ENCODE measurements at places on chromosomes 12 and 14.

DNA sequence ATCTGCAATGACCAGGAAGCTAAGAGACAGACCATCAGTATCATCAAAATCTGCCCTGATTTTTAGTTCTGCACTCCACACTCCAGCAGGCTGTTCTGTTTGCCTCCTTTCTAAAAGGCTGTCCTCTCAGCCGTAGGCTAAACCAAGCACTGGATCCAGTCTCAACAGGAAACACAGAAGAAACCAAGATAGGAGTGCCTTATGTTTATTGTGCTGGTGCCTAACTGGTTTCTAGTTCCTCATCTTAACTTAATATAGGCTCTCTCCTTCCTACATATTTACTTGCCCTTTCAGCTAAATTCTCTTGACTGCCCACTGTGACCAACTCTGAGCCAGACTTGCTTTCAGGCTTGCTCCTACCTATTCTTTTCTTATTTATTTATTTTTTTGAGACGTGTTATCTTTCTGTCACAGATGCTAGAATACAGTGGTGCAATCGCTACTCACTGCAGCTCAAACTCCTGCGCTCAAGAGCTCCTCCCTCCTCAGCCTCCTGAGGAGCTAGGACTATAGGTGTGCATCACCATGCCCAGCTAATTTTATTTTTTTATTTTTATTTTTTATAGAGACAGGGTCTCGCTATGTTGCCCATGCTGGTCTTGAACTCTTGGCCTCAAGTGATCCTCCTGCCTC, 30.8 kb downstream of the GALNT4 start:
- no peak for DNase-seq

GRCh38 chr14:102390064-102390855, 27.5 kb downstream of the TECPR2 start:
- DNase-seq = no peak

- DNase-seq = no peak
These were observed 153.8 kb downstream of the LRIG3 start for GRCh38 chr12:58766513-58766870.

- DNase-seq = no peak
These were observed 9.2 kb downstream of the ASCL4 start for GRCh38 chr12:107783406-107784376.

DNA sequence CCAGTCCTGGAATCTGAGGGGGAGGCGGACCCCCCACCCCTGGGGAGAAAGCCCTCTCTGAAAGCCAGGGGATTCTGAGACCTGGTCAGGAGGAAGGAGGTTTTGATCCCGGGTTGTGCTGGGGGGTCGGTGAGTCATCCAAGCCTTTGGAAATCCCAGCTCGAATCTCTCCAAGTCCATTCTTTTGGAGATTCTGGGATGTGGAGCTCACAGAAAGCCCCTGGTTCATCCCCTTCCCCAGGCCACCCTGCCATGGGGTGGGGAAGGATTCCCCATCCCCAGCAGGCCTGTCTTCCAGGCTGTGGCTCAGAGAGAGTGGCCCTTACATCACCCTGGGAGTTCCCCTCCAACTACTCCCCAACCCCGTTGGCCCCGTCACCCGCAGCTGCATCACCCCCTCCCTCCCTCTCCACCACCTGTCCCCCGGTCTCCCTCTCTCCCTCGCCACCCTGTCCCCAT, 14.3 kb downstream of the EXOC3L4 start:
- no peak for DNase-seq

- DNase-seq = no peak
These were observed 34.8 kb downstream of the HIGD1C start for GRCh38 chr12:50986966-50987737.

DNA sequence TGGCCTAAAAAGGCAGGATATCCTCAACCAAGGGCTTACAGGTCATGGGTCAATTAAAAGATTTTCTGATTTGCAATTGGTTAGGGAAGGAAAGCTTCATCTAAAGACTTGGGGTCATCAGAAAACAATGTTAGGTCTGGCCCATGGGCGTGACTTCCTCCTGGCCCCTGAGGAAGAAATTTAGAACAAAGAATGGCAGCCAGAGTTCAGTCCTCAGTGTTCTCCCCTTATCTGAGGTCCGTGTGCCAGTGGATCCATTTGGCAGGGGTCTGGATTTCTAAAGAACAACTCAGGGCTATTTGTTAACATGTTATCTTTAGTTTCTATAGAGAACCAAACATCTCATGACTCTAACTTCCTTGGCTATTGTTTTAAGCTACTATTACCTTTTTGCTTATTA, 27.8 kb upstream of the NFYB start:
- DNase-seq = no peak

DNA sequence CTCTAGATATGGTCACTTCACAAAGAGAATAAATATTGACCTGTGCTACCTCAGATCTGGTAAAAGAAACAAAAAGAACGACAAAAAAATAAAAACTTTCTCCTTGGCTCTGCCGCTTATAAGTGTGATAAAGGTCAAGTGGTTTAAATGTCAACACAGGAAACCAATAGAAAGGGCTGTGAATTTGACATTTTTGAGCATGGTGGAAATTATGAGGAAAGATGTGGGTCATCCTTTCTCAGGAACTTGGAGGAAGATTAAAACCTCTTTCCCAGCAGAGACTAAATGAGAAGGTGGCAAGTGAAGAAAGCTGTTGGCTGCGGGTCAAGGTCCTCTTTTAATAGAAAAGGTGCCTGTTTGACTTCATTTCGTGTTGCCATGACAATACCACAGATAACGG, 28.2 kb downstream of the TESPA1 start:
- no peak for DNase-seq

GRCh38 chr12:123643911-123644310, 10.3 kb downstream of the GTF2H3 start:
- DNase-seq = no peak

DNA sequence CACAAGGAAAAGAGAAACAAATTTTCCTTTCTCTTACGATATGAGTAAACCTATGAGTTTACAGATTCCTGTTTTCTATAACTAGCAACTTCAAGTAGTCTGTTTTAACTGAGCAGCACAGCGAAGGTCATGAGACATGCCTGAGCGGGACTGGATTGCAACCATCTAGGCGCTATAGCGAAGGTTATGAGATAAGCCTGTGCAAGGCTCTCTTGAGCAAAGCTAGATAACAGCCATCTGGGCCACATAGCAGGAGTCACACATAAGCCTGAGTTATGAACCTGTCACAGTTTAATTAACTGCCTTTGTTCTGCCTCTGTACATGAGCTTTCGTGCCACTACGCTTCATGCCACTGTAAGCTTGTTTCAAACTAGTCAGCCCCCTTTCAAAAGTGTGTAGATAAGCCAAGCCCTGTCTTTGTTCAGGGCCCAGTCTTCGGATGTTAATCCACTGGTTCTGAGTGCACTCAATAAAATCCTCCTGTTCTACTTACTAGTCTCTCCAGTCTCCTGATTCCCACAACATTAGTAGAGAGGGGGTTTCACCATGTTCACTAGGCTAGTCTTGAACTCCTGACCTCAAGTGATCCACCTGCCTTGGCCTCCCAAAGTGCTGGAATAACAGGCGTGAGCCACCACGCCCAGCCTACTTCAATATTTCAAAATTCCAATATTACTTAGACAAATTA, 47.1 kb downstream of the SEC23A start:
- DNase-seq = no peak

DNA sequence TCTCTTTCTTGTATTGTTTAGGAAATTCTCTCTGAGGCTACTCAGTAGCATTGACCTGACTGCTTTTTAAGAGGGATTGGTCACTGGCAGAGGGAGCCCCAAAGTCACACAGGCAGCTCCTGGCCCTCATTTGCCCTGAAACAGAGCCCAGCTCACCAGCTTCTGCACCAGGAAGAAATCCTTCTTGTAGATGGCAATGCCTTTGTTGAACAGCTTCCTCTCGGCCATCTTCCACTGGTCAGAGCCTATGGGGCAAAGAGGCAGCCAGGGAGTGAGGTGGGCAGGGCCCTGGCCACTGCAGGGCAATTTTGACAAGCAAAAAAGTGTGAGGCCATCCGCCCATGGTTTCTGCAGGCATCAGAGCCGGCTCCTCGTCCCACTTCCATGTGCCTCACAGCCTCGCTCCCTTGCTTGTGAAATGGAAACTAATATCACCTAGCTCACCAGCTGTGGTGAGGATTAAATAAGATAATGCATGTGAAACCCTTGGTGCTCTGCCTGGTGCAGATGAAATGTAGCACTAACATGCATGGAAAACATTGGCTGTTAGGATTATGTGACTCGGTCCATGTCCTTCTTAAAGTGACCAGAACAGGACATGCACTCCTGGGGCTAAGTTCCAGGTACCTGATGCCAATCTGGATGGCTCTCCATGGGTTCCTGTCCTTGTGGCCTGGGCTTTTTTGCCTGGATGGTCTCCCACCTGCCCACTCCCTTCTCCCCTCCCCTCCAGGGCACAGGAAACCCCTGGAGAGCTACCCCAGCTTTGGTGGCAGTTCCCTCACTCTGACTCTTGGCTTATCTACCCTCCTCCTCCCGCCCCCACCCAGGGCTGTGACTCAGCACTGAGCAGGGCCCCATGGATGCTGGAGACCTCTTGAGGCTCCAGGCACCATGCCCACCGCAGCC, 11.2 kb upstream of the PNMA1 start:
- no peak for DNase-seq

- no peak for DNase-seq
These were observed 193.9 kb downstream of the RGS6 start for GRCh38 chr14:72126091-72126490.

DNA sequence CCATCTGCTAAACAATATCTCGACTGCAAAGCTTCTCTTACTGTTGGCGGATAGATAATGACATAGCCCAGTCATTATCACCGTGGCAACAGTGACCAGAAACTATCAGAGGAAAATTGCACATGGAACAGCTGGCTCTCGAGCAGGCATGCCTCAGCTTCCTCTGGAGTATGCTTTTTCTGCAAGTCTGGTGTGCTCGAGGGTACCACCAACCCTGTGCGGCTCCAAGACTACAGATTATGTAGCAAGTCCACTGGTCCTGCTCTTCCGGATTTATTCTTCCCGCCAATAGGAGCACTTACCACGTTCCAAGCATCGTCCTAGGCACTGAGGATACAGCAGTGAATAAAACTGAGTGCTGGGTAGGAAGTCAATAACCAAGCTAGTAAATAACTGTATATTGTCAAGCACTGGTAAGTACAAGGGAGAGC, 1.4 kb upstream of the GLRX5 start:
- DNase-seq = peak; percentile 16

DNA sequence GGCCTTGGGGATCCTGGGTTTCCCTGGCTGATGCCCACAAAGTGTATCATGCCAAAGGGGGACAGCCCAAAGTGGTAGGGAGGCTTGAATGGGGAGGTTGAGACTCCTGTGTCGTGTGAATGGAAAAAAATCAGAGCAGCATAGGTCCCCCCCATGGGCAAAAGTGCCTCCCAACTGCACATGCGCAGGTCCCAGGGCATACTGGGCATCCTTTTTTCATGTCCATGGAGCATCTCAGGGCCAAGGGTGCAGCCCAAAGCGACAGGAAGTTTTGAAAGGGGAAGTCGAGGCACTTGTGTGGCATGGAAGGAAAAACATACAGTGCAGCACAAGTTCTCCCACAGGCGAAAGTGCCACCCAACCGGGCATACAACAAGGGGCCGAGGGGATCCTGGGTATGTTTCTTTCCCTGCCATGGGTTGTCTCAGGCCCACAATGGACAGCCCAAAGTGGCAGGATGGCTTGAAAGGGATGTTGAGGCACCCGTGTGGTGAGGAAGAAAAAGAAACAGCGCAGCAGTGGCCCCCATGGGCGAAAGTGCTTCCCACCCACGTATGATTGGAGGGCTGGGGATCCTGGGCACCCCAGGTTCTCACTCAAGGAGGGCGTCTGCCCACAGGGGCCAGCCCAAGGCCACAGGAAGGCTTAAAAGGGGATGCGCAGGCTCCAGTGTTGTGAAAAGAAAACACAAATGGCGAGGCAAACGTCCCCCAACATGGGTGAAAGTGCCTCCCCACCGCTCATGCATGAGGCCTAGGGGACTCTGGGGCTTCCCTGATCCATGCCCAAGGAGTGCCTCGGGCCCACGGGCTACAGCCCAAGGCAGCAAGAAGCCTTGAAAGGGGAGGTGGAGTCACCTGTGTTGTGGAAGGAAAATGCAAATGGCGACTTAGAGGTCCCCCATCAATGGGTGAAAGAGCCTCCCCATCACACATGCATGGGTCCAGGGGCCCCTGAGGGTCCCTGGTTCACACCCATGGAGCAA, 573.7 kb downstream of the ALG10 start:
- no peak for DNase-seq

- DNase-seq = no peak
These were observed 3.5 kb upstream of the HCFC2 start for GRCh38 chr12:104060791-104061190.

DNA sequence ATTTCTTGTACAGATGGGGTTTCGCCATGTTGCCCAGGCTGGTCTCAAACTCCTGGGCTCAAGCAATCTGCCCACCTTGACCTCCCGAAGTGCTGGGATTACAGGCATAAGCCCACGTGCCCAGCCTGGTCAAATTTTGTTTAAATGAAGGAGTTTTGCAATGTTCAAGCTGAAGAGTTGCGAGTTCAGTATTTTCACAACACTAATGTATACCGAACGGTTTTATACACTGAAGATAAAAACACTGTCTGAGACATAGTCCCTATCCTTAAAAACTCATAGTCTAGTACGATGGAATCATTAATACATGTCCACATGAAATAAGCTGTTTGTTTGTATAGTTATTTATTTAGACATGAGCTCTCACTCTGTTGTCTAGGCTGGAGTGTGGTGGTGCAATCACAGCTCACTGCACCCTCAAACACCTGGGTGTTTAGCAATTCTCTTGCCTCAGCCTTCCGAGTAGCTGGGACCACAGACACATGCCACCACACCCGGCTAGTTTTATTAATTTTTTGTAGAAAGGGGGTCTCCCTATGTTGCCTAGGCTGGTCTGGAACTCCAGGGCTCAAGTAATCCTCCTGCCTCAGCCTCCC, 15.4 kb downstream of the TRAPPC6B start:
- DNase-seq = no peak

DNA sequence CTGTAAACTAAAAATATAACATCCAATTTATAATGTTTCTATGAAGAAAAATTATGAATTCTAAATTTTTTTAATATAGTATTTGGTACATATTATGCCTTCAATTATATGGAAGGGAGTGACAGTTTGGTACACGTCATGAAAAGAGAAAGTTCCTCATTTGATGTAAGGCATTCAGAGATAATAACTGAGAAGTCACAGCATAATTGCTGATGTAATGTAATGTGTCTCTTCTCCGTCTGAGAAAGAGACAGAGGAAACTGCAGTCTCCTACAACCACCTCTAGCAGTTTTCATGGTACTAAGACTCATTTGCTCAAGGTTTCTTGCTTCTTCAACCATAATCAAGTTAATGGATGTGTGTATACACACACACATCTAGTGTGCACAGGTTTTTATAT, 2.3 kb upstream of the CD69 start:
- DNase-seq = no peak

- DNase-seq = no peak
These were observed 147.4 kb upstream of the FOXN3 start for GRCh38 chr14:89564286-89564957.
